Caudate nucleus (tissue), 63 donors: ENCODE measurements at places on chromosomes 4 and X.

DNA sequence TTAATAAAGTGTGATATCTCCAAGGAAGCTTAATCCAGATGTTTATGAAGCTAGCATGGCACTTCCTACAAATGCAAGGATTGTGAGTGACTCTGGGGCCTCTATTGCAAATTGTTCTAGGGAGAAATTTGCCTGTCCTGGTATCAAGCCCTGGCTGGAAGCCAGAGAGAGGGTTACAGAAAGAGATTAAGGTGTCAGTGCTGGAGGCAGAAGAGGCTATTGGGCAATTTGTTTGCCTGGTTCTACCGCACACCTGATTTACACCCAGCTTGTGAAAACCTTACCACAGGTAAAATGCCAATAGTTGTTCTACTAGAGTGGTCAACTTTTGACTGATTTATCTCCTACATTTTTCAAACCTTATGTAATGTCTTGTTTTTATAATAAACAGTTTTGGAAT, 186.7 kb upstream of the FAT1 start:
- DNase-seq: no peak

DNA sequence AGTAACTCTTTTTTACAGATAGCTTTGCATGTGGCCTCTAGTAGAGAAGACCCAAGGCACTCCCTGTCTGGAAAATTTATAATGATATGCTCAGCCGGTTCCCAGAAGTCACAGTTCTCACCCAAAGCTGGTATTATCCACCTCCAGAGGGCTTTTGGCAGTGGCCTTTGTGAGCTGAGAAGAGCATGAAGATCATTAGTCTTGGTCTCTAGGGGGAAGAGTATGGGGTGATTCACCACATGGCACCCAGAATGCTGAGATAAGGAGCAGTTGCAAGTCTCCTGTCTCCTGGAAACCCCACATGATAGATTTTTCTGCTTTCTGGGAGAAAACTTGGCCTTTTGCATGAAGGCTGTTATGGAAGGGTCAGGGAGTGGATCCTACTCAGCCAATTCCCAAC, 75.4 kb upstream of the PRPS1 start:
- DNase-seq: no peak

DNA sequence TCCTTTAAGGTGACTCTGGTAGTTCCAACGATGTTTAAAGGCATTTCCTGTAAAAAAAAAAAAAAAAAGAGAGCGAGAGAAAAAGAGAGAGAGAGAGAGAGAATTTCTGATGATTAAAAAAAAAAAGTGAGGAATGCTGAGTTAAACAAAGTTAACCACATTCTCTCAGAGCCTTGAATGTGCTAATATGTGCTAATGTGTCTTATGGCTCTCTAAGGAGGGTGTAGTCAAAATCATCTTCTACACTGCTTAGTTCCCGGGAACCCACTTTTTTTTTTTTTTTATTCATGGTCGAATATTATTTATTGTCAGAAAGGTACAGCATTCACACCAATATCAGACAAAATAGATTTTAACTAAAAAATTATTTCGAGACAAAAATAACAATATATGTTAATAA, 111.7 kb downstream of the SNCA start:
- DNase-seq: no peak

GRCh38 chr4:168383510-168383909, 65.0 kb upstream of the DDX60 start:
- DNase-seq: no peak

DNA sequence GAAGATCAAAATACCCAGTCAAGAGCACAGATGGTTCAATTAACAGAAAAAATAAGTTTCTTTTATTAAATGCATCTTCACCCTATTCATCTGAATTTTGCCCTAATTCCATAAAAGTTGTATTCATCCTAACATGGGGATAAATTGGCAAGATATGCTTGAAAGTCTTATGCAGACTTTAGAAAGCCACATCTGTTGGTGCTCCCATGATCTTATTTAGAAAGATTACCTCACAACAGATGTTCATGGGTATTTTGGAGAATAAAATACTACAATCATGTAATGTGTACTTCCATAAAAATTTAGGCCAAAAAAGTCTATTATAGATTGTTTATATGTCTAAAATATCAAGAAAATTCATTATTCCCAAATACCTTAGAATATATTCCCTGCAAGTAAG, 510.3 kb downstream of the TECRL start:
- no peak for DNase-seq

DNA sequence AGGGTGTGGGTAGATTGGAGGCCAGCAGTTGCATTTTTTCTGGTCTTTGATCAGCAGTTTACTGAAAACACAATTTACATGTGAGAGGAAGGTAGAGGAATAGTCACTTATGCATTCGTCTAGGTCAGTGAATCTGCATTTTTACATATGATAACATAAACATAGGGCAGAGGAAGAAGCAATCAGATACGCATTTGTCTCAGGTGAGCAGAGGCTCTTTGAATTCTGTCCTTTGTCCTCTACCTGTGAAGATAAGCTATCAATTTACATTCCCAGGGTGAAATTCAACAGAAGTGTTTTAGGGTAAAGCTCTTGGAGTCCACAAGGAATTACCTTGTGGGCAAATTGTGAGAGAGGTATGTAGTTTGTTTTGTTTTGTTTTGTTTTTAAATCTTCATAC, 306.5 kb downstream of the MAGEB5 start:
- no peak for DNase-seq

DNA sequence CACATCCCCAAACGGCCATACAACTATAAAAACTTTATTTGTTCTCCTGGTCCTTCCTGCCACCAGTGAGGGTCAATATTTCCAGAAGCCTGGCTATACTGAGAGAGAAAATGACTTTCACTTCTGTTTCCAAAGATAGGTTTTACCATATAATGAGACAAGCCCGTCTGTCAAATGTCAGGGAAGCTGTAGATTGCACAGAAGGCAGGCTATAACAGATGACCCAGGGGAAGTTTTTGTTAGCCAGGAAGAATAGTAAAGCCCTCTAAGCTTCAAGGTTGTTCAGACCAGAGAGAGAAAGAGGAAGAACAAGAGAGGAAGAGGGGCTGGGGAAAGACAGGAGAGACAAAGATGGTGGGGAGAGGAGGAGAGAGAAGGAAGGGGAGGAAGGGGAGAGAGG, 217.5 kb downstream of the GBA3 start:
- no peak for DNase-seq

DNA sequence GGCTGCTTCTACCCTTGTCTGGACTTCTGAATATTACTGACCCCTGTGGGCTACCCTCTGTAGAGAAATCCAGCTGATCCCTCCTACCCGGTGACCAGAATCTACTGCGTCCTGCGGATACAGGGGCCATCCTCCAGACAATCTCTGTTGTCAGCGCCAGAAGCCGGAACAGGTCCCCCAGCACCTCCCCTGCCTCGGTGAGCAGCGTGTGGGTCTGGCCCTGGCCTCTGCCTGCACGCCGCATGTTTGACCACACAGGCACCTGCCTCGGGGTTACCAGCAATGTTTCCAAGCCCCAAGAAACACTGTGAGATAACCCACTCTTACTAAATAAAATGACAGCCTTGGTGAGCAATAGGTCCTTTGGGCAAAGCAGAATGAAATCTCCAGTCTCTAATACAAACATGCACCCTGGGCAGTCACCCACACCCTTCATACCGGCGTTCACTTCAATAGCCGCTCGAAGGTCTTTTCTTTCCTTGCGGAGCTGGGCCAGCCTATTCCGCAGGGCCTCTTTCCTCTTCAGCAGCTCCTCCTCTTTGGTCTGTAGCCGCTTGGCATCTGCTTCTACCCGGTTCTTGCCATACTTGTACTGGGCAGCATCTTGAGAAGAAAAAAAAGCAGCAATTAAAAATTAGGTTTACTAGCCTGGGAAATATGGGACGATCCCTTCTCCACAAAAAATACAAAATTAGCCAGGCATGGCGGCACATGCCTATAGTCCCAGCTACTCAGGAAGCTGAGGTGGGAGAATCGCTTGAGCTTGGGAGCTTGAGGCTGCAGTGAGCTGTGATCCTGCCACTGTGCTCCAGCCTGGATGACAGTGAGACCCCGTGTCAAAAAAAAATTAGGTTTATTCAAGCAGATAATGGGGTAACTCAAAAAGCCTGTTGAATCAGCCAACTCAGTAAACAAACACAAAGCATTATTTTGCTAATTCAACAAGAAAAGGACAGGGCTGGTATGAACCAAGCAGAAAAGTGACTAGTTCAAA, 165.1 kb downstream of the AFAP1 start:
- no peak for DNase-seq

DNA sequence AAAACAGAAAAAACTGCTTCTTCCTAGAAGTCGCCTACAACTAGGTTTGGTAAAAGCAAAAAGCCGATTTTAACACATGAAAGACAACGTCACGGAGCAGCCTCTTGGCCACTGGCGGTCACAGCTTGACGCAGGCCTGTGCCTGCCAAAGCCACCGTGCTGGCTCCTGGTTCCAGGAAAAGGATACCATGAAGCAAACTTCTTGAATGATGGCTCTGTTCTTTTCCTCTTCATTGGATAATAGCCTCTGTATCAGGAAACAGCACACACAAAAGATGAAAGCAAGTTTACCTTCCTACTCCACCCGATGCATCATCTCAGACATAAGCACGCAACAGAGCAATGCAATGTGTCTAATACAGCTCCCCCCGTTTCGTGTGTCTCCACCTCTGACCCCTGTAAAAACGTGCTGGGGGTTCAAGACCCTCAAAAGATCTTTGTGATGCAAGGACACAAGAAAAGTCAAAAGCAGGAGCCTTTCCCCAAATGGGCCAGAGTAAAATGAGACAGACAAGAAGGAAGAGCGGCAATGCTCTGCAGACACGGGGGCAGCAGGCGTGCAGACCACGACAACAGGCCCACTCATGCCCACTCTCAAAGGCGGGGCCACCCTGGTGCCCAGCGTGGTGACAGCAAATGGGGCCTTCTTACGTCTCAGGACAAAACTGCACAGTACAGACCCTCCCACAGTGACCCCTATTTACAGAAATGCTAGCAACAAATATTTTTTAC, 19.4 kb downstream of the GAK start:
- no peak for DNase-seq

- DNase-seq: no peak
Measured at GRCh38 chr4:15668566-15669435, 12.8 kb upstream of the FAM200B start.

GRCh38 chr4:42519803-42520417, 122.6 kb downstream of the SHISA3 start:
- no peak for DNase-seq

- no peak for DNase-seq
Measured at GRCh38 chr4:159551281-159551680, 448.4 kb downstream of the RAPGEF2 start.

DNA sequence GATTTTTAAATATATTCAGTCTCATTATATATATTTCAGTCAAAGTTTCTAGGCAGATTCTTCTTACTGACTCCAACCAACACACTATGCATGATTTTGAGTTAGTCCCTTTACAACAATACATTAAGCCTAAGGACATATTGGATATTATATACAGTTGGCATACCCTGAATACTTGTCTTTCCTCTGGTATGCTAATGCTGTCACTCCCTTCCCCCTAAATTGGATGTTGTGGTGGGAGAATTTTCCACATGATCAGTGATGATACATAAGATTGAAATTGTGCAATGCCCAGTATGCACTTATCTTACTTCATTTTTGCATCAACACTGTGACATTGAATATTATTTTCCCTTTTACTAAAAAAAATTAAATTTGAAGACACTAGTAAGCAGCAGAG, 935.2 kb downstream of the PCDH7 start:
- no peak for DNase-seq

DNA sequence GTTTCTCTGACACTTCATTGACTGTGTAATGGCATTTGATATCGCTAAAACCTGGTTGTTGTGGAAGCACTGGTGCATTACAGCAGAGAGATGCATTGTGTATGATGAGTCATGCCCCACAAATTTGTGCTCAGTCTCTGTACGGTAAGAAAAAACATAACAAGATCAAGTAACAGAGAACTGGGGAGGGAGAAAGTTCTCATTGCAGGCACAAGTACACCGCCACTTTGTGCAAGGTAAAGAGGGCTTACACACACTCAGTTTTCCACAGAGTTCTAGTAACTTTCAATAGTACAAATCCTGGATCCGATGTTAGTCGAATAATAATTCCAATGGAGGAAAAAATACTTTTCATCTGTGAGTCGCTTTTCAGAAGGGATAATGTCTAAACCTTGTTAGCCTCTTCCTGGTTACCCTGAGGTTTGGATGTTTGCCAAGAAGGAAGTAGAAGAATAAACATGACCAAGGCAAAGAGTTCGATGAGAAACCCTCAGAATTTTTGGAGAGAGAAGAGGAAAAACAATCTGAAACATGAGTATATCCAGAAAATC, 512.5 kb upstream of the SLIT2 start:
- DNase-seq: no peak

- no peak for DNase-seq
Measured at GRCh38 chrX:37472836-37473235, 98.6 kb upstream of the LANCL3 start.

DNA sequence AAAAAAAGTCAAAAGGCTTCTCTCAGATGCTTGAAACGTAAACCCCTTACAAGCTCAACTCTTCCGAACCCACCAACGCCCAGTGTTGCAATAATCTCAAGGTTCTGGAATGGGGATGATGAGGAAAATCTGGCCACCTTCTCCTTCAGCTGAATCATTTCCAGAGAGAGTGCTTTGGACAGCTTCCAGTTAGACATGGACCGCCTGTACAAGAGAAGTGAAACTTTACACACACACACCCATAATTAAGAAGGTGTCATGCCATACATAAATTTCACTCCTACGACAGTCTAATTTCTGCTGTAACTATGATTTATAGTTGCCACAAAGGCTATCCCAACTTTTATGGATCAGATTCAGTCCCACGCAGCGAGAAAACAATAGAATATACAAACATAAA, 72.3 kb downstream of the PRKG2 start:
- no peak for DNase-seq

DNA sequence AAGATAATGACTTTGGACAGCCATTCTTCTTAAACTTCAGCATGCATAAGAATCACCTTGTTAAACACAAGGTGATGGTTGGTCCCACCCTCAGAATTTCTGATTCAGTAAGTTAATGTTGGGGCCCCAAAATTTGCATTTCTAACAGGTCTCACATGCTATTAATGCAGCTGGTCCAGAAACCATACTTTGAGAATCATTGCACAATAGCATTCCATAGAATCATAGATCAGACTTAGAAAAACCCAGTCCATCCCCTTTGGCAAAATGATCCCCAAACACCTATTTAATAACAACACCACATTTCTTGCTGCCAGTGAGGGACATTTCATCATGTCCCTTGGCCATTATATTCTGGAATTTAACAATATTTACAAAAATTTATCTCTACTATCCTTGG, 6.2 kb upstream of the MGAT4D start:
- DNase-seq: no peak

DNA sequence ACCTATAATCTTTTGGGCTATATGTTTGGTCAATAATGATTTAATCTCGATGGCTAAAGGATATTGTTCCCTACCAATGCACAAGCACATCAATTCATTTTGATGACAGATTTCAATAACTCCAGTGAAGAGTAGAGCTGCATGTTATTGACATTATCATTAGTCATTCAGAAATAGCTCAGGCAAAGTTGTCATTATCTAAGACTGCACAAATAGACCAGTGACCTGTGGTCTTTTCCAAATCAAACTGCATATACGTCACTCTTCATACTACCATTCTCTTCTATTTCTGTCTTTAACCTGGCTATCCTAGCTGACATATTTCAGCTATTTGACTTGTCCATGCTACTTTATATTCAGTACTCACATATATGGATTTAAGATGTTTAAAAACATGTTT, 1050.8 kb downstream of the C4orf33 start:
- no peak for DNase-seq
